ENCODE measurements at places on chromosomes 16 and 17.

DNA sequence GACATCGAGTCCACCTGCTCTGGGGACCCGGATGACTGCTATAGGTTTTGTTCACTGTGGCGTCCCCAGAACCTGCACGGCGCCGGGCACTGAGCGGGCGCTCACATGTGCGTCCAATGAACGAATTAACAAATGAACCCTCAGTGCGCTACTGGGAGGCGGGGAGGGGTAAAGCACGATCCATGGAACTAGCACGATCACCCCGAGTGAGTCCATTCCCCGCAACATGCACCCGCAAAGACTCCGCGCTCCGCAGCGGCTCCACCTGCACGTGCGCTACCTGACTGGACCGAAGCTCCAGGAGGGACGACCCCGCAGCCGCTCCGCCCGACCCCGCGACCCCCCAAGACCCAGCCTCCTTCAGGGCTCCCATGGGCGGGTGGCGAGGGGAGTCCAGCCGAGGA, 491 bp downstream of the TRAP1 start:
- peak; percentile 47 for DNase-seq

DNA sequence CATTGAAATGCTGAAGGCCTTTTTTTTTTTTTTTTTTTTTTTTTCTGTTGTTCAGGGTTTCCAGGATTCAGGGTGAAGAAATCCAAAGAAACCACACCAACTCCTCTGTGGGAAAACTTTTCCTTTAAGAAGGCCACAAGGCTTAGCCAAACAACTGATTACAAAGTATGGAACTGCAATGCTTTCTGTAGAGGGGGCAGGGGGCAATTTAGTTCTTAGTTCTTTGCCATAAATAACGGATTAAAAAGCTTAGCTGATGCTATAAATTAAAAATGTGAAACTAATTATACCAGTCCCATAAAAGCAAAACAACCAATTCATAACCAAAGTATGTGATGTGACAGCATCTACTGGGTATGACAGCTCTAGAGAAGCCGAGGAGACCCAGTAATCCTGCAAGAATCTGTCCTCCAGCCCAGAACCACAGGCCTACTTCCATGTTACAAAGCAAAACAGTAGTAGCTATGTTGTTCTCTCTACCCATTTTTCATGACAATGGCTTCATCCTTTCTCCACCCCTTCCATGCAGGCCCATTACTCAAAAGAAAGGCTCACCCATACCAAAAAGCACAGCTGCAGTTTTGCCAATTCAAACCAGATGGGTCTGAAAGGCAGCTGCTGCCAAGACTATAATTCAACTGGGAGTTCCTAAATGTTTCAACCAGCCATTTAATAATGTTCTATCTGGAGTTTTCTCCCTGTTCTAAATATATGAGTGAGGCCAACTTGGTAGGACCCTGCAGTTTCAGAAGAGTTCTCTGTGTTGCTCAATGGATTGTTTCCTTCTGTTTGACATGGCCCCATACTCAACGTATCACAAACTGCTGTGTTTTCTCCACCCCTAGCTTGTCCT, 167.1 kb upstream of the ZFHX3 start:
- DNase-seq = no peak

GRCh38 chr17:49932138-49932723, 36.8 kb upstream of the DLX4 start:
- DNase-seq = peak; percentile 77

DNA sequence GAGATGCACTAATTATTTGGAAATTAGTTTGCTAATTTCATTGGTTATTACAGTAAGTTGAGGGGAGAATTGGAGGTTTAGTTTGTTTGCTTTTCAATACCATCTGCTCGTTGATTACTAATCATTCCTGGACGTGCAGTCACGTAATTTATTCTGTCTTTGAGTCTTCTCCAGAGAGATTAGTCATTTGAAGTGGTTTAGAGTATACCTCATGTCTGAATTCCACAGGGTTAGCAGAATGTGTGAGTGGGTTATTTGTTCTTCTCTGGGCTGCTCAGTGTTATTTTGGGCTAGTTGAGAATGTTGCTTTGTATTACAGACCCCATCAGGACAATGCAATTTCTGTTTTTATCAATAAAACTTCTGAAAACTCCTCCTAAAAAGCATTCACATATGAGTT, 265.0 kb downstream of the RBFOX1 start:
- DNase-seq = no peak

GRCh38 chr17:78474614-78475146, 96.2 kb downstream of the PGS1 start:
- no peak for DNase-seq

All from WERI-Rb-1 (cell line).